ENCODE measurements at places on chromosomes 2 and 18. TPM values are rescaled to one million over a fixed set of nuclear protein-coding genes. Genes with fewer than 3 reads are reported as not detected.

GRCh38 chr2:142545036-142545435 lies 332.4 kb upstream of the KYNU start:
- DNase-seq = no peak

ABCG8 gene
- total RNA-seq = not detected

EPAS1 gene
- 478 TPM for total RNA-seq

DNA sequence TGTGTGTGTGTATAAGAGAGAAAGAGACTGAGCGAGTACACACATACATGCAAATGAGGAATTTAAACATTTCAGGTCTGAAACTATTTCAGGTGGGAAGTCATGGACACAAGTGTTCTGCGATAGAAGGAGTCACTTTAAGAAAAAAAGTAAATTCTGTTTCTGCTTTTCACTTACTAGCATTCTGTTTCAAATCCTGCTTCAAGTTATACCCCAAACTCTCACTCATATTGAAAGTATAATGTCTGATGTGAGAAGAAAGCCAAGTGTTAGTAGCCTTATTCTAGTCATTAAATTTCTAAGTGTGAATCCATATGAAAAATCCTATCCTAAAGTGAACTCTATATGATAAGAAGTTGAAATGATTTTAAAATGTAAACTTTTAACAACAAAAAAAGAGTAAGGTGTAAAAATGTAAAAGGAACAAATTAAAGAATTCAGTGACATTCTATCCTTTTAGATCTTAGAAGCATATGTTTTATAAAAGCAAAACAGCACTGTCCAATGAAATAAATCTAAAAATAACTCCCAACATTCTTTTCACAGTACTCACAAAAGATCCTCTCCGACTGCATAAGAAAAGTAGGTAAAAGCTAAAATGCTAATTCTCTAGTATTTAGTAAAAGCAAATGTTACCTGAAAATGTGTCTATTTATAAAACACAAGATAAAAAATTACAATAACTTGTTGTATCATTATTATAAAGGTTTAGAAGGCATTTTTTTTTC lies 570.6 kb downstream of the ZEB2 start:
- no peak for DNase-seq

- DNase-seq = no peak
Observed at GRCh38 chr18:24080861-24081260, 58.0 kb upstream of the CABYR start.

STEAP3 gene
- 5.7 TPM for total RNA-seq

GRCh38 chr2:210544007-210544590 lies 12.3 kb upstream of the CPS1 start:
- no peak for DNase-seq

DNA sequence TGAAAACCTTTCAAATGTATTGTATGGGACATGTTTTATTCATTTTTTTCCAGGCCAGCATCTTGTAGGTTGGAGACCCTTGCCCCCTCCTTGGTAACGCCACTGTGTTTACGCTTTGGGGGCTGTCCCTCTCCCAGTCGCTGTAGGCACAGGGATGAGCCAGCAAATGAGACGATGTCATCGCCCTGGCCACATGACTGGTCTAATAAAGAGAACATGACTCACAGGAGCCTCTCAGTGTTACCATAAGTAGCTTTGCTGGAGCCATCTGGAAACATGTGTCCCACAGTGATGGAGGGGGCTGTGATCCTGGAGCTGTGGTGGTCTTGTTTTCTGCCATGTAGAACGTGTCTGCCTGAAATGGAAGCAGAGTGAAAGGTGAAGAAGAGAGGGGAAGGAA lies 78.9 kb downstream of the CD8B2 start:
- no peak for DNase-seq

DNA sequence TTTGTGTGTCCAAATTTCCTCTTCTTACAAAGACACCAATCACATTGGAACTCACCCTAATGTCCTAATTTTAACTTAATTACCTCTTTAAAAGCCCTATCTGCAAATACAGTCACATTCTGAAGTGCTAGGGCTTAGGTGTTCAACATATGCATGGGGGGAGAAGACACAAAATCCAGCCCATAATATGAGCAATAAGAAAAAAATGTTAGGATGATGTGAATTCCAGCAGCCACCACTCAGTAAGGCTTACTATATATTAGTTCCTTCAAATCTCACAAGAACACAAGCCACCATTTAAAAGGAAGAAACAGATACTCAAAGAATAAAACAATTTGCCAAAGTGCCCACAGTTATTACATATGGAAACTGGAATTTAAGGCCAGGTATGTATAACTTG lies 285.7 kb downstream of the EPHA4 start:
- DNase-seq = no peak

DNA sequence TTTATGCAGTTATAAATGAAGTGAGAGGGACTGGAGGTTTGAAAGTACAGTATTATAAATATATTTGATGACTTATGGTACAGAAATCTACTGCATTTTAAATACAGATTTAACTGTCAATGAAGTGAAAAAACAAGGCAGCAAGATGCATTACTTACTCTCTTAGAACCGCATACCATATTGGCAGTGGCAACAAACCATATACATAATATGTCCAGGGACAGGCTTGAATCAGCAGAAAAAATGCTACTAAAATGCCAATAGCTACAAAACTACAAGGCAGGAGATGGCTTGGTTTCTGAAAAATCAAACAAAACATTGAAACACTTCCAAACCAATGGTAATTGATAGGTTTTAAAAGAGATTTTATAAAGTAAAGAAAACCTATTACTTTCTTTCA lies 77.2 kb downstream of the PIGN start:
- DNase-seq = no peak

CPO gene
- total RNA-seq = 0.24 TPM

All from posterior vena cava (tissue), 2 donors.